ENCODE measurements at places on chromosomes 4 and X. TPM values are rescaled to one million over a fixed set of nuclear protein-coding genes. Genes with fewer than 3 reads are reported as not detected.

The PHOX2B gene
- not detected for polyA plus RNA-seq

GRCh38 chr4:161132715-161133425 lies 1030.9 kb downstream of the FSTL5 start:
- DNase-seq: no peak

- DNase-seq: no peak
Observed at GRCh38 chrX:34279866-34280560, 147.9 kb upstream of the FAM47A start.

- DNase-seq: no peak
Observed at GRCh38 chr4:78313754-78314120, 237.8 kb upstream of the ANXA3 start.

GRCh38 chrX:154784149-154784995 lies 20.9 kb downstream of the MPP1 start:
- no peak for DNase-seq

All from hindlimb muscle (tissue), 1 donor.